ENCODE measurements at places on chromosomes 5 and 9. TPM values are rescaled to one million over a fixed set of nuclear protein-coding genes. Genes with fewer than 3 reads are reported as not detected.

DNA sequence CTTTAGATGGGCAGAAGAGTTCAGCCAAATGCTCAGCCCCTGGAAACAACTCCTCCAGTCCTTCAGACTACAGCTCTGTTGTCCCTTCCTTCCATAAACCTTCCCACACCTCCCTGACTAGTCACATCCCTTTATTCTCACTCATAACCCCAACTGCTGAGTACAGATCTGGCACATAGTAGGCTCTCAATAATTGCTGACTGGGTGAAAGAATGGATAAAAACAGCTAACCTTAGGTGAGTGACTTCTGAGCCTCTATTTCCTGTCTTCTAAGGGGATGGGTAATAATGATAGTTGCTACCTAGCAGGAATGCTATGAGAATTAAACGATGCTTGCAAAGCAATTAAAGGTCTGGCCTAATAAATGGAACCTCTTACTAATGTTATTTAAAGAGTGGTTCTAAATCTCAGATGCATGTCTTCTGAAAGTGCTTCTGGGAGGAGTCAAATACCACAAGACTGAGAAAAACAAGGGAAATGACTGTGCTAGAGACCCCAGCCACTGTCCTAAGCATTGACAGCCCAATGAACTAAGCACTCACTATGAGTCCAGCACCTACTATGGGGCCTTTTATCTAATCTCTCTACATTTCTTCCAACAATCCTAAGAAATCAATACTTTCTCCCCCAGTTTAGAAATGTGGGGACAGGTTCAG is 2.5 kb upstream of the NR6A1 start:
- no peak overlapping the region for H3K4me3 ChIP-seq
- no peak for DNase-seq
- H3K36me3 ChIP-seq: no peaks in the 10 kb centered on the region
- H3K4me1 ChIP-seq: peaks cover 62% of the 10 kb centered on the region

Gene ARHGEF28
- polyA plus RNA-seq: 3.3 TPM

DNA sequence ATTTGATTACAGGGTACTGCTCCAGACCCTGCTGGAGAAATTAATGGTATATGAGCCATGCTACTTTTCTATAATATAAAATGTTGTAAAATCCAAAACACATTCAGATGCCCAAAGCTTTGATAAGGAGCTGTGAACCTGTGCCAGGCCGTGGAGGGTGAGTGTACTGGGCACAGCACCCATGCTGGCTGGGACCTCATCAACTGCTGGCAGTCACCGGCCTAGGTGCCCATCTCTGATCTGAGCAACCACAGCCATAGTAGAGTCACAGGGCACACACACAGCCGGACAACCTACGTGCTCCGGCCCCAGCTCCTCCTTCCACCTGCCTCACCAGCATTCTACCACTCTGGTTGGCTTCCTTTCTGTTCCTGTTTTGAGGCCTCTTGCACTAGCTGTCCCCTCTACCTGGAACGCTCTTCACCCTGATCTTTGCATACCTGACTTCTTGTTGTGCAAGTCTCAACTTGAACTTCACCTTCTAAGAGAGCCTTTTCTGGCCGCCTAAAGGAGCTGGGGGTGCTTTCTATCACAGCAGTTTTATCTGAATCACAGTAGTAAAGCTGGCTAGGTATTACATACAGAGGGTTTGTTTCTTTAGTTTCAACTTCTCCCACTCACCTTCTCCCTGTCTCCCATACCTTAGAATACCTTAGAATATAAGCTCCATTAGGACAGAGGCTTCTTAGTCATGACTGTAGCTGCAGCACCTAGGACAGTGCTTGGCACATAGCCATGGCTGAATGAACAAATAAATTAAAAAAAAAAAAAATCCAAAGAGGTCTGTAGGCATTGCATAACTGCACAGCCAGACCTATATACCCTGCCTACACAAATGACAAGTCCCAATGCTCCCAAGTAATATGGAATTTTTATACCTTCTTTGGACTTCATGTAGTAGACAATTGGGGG is 51.7 kb downstream of the MED27 start:
- H3K27me3 ChIP-seq: no peaks in the 10 kb centered on the region
- no peaks in the 10 kb centered on the region for H3K36me3 ChIP-seq
- DNase-seq: no peak
- H3K4me3 ChIP-seq: no peak overlapping the region

- no peak overlapping the region for H3K4me3 ChIP-seq
- no peak overlapping the region for H3K27ac ChIP-seq
- DNase-seq: no peak
- H3K4me1 ChIP-seq: no peaks in the 10 kb centered on the region
- no peaks in the 10 kb centered on the region for H3K36me3 ChIP-seq
- no peaks in the 10 kb centered on the region for H3K27me3 ChIP-seq
Measured at GRCh38 chr9:3858961-3859360, 333.2 kb upstream of the RFX3 start.

Gene GRM6
- polyA plus RNA-seq: not detected

DNA sequence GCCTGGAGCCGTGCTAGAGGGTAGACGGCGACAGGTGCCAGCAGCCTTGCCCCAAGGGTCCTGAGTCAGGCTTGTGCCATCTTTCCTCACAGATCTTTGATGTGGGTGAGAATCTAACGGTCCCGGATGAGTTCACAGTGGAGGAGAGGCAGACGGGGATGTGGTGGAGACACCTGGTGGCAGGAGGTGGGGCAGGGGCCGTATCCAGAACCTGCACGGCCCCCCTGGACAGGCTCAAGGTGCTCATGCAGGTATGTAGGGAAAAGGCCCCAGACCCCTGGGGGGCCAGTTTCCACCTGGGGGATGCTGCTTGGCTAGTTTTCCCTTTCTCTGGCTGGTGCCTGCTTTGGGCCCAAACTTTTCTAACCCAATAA is 24.0 kb downstream of the PTGES2 start:
- peaks cover 59% of the 10 kb centered on the region for H3K4me1 ChIP-seq
- no peaks in the 10 kb centered on the region for H3K27me3 ChIP-seq
- H3K27ac ChIP-seq: peak overlapping the region; percentile 44
- DNase-seq: peak; percentile 73
- H3K36me3 ChIP-seq: peaks cover 76% of the 10 kb centered on the region

DNA sequence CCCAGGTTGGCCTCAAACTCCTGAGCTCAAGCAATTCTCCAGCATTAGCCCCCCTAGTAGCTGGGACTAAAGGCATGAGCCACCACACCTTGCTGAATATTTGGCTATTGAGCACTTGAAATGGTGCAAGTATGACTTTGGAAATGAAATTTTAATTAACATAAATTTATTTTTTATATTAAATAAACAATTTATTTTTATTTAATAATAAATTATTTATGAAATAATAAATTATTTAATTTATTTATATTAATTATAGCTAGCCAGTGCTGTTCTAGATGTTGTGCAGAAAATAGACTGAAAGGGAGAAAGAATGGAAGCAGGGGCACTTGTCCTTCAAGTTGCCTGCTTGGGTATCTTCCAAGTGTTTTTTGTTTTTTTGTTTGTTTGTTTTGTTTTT is 40.0 kb upstream of the CTNNA1 start:
- no peaks in the 10 kb centered on the region for H3K36me3 ChIP-seq
- DNase-seq: no peak
- H3K4me3 ChIP-seq: no peak overlapping the region
- H3K27me3 ChIP-seq: peaks cover 5% of the 10 kb centered on the region

GRCh38 chr5:171946000-171946781 is 60.2 kb downstream of the FBXW11 start:
- no peaks in the 10 kb centered on the region for H3K27me3 ChIP-seq
- H3K36me3 ChIP-seq: no peaks in the 10 kb centered on the region
- H3K27ac ChIP-seq: no peak overlapping the region
- no peak overlapping the region for H3K4me3 ChIP-seq

Gene EDIL3
- 2.0 TPM for polyA plus RNA-seq

GRCh38 chr5:157326440-157327005 is 60.6 kb downstream of the CYFIP2 start:
- no peaks in the 10 kb centered on the region for H3K27me3 ChIP-seq
- H3K4me1 ChIP-seq: peaks cover 12% of the 10 kb centered on the region
- no peak for DNase-seq
- H3K36me3 ChIP-seq: peaks cover 78% of the 10 kb centered on the region

GRCh38 chr9:118418887-118419565 is 714.8 kb downstream of the TLR4 start:
- no peak for DNase-seq
- no peak overlapping the region for H3K4me3 ChIP-seq
- no peak overlapping the region for H3K27ac ChIP-seq
- H3K4me1 ChIP-seq: no peaks in the 10 kb centered on the region
- no peaks in the 10 kb centered on the region for H3K27me3 ChIP-seq

- H3K4me1 ChIP-seq: no peaks in the 10 kb centered on the region
- H3K4me3 ChIP-seq: no peak overlapping the region
- no peaks in the 10 kb centered on the region for H3K36me3 ChIP-seq
- DNase-seq: no peak
Measured at GRCh38 chr5:59437176-59437575, 456.4 kb downstream of the PDE4D start.

Gene PRDM9
- polyA plus RNA-seq: not detected

GRCh38 chr9:107895501-107896001 is 406.0 kb upstream of the KLF4 start:
- no peaks in the 10 kb centered on the region for H3K36me3 ChIP-seq
- DNase-seq: no peak
- H3K4me1 ChIP-seq: no peaks in the 10 kb centered on the region
- no peak overlapping the region for H3K27ac ChIP-seq

Gene FOXI1
- not detected for polyA plus RNA-seq

All from spleen (tissue), 13 donors.